ENCODE measurements at places on chromosomes 5 and 9. TPM values are rescaled to one million over a fixed set of nuclear protein-coding genes. Genes with fewer than 3 reads are reported as not detected.

SGTB gene
- polyA plus RNA-seq = 8.3 TPM

- no peak for DNase-seq
Observed at GRCh38 chr5:160363660-160364395, 6.6 kb downstream of the C1QTNF2 start.

DNA sequence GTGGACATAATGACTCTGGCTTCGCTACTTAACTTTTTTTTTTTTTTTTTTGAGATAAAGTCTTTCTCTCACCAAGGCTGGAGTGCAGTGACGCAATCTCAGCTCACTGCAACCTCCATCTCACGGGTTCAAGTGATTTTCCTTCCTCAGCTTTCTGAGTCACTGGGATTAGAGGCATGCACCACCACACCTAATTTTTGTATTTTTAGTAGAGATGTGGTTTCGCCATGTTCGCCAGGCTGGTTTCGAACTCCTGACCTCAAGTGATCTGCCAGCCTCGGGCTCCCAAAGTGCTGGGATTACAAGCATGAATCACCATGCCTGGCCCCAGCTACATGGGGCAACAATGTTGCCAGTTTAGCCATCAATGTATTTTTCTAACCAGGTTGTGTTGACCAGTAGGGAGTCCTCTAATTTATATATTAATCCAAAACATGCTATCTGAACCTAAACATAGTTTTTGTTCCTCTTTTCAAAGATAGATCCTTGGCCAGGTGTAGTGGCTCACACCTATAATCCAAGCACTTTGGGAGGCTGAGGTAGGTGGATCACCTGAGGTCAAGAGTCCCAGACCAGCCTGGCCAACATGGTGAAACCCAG, 120.3 kb upstream of the LHFPL2 start:
- DNase-seq = no peak

DNA sequence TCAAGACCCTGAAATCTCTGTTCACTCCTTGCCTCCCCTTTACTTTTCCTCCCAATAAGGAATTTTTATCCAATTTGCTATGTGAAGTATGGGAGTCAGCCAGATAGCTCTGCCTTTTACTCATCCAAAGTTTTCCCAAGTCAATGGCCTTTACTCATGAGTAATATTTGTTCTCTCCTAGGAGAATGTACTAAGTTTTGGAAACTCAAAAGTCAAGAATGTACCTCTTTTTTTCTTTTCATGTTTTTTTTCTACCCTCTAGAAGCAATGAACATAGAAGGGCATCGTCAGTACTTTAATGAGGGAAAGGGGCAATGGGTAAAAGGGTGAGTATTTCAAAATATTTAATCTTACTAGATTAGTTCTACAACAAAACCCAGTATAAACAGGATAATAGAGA, 140.2 kb upstream of the SGCD start:
- no peak for DNase-seq

PTGER4 gene
- polyA plus RNA-seq = 2.2 TPM

DNA sequence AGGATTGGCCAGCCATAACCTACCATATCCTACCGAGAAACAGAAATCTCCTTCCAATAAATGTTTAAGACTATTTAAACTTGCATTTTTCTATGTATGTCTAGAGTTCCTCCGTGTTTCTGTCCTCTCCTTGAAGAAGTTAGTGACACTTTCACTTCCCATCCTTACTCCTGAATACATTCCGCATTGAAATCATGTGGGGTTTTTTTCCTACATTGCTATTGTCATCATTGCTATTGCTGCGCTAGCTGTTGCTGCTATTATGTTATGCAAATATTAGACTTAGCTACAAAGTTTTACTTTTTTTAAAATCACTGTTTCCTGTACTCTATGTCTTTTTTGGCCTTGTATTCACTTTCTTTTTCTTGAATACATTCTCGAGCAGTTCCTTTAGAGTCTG, 83.3 kb upstream of the NEK6 start:
- DNase-seq = no peak

DNA sequence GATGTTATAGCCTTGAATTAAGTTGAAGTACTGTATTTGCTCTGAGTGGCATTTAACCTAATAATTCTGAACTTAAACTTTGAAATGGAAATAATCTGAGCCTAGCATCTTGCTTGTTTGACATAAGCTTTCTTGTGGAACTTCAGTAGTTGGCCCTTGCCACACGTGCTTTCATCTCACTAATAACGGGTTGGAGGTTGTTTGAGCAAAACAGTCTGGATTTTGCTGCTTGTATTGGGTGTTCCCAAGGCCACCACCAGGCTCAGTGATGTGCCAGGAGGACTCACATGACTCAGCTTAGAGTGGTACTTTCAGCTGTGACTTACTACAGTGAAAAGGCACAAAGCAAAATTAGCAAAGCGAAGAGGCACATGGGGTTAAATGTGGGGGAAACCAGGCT, 35.7 kb downstream of the SECISBP2 start:
- no peak for DNase-seq

PCDHAC2 gene
- polyA plus RNA-seq = 3.5 TPM

All from right lung (tissue), 10 donors.